NCI-H2171 treated with DMSO at 0.1 percent for 48 hours (cell line): ENCODE measurements at places on chromosomes 7 and 10.

DNA sequence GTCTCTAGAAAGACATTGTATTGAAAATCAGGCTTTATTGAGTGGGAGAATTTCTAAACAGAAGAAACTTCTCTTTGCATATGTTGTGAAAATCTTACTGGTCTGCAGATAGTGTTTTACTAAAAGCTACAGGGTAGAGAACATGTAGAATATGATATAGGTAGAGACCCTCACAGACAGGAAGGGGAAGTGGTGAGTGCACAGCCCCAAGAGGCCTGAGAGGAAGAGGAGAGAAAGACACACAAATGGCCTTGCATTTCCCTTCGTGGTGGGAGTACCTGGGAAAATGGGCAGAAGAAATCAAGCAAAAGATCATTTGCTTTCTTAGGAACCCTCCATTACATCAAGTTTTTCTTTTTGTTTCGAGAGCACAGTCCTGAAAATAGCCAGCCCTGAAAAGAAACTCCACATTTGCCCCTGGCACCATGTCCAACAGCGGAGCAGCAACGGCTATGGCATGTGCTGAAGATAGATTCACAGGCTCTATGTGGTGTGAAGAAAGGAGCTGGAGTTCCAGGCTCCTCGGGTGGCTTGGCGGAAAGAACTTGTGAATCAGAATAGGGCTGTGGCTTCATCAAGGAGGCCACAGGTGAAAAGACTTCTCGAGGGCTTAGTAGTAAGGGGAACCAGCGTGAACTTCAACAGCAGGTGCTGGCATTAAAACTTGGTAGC, 143.5 kb downstream of the CALCR start:
- no peak for DNase-seq

DNA sequence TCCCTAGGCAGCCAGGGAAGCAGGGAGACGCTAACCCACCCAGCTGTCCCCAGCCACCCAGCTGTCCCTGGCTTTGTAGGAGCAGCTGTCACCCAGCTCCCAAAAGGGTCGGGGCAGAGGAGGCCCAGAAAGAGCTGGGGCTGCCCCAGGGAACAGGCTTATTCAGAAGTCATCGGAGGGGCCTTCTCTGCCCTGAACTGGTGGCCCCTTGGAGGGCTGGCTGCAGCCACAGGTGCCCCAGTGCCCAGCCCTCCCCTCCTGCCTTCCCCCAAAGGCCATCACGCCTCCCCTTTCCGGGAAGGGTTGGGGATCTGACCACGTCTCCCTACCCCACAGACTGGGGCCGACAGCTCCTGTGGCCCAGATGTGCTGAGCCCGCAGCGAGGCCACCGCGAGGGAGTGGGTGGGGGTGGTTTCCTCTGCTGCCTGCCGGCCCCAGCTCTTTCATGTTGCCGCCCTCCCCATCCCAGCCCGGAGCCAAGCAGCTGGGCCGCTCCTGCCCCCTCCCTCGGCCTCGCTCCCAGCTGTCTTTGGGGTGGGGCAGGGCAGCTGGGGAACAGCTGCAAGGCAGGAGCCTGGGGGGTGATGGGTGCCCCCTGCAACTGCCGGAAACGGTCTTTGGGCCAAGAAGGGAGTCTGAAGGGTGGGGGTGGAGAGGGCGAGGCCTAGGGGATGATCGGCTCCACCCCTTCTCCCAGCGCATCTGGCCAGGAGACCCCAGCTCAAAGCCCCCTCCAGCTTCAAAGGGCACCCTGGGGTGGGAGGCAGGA, 16.8 kb downstream of the TRIM8 start:
- DNase-seq, result peak; percentile 80

- no peak for DNase-seq
These were observed 111.2 kb downstream of the VIPR2 start for GRCh38 chr7:159033473-159033825.

DNA sequence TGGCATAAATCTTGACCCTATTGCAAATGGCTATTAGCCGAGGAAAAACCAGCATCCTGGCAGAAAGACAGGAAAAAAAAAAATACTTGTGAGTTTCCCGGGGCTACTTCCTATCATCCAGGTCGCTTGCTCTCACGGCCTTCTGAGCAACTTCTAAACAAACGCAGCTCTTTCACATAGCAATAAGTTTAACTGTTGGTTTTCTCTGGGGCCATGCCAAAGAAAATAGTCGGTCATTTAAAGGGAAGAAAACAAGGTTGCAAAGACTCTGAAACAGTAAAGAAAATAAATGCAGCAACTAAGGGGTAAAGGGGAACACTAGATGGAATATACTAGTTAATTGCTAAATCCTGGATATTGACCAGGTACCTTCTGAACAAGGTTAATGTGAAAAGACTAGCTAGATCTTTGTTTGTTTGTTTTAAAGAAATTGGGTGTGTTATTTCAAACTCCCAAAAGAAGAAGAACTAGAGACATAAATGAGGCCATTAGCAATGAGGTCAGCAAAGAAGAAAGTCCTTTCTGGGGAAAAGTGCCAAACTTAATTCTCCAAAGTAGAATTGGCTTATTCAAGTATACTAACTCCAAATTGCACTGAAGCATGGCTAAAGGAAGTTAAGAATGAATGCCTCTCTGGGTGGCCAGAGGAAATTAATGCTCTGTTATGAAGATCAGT, 54.2 kb downstream of the SLC39A12 start:
- DNase-seq, result no peak

DNA sequence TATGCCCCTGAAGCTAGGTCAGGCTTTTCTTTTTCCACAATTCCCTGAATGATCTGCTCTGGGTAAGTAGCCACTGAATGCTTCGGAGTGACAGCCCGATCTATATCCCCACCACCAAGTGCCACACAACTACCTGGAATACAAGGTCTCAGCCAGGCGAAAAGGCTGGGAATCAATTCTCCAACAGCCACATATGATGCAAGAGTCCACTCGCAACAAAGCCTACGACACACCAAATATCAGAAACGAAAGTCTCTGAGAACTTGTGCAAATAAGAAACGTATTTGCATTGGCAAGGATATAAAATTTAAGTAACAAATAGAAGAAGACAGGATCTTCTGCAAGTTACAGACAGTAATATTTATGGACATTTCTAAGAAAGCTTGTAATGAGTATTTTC, 5.7 kb downstream of the HIPK2 start:
- no peak for DNase-seq
